ENCODE measurements at places on chromosomes 13 and 19.
A peak's percentile ranks its signal among the peaks of the same experiment; 100 is the strongest.

DNA sequence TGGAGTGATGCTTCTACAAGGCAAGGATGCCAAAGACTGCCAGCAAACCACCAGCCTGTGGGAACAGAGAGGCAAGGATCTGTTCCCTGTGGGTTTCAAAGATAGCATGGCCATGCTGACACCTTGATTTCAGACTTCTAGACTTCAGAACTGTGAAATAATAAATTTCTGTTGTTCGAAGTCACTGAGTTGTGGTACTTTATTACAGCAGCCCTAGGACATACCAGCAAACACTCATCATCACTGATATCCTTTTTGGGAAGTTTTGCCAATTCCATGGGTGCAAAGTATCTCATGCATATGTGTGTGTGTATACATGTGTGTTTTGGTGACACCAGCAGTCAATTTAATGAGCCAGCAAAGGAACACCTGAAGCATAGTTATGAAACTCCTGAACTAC lies 21.0 kb downstream of the LMO7 start:
- DNase-seq = no peak

GRCh38 chr13:73480779-73481559 lies 422.2 kb downstream of the KLF5 start:
- DNase-seq = no peak

GRCh38 chr13:65532231-65532630 lies 1697.9 kb downstream of the PCDH9 start:
- DNase-seq = no peak

DNA sequence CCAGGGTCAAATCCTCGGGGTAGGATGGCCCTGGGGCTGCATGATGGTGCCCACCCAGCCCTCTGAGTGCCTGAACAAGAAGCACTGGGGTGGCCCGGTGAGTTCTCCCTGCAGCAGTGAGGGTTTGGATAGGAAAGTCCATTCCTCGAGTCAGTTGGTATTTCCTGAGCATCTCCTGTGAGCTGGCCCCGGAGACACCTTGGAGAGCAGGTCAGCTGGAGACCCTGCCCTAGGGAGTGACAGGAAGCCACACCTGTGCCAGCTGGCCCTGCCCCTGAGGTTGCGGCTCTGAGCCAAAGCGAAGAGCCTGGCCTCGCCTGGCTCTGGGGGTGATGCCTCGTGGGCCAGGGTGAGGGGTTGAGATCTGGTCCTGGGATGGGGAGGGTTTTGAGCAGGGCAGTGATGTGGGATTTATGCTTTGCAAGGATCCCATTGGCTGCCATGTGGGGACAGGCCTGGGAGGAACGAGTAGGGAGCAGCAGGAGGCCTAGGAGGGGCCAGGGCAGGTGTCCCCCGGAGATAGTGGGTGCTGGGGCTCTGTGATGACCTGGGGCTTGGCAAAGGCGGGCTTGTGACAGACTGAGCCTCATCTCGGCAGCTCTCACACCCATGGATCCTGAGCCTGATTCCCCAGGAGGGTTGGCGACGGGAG lies 16.0 kb downstream of the CRTC1 start:
- DNase-seq = no peak

DNA sequence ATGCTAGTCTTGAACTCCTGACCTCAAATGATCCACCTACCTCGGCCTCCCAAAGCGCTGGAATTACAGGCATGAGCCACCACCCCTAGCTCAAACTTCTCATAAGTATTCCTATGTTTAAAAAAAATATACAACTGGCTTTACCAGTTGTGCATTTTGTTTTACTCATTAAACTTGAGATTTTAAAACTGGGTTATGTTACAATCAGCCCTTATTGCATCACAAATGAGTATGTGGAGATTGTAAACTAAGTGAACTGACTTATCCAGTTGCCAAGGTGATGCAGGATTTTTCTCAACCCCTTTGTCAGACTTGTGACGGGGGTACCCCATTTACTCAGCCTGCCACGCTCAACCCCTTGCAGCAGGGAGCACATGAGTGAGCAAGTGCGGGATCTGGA lies 14.4 kb upstream of the GTF2F2 start:
- no peak for DNase-seq

DNA sequence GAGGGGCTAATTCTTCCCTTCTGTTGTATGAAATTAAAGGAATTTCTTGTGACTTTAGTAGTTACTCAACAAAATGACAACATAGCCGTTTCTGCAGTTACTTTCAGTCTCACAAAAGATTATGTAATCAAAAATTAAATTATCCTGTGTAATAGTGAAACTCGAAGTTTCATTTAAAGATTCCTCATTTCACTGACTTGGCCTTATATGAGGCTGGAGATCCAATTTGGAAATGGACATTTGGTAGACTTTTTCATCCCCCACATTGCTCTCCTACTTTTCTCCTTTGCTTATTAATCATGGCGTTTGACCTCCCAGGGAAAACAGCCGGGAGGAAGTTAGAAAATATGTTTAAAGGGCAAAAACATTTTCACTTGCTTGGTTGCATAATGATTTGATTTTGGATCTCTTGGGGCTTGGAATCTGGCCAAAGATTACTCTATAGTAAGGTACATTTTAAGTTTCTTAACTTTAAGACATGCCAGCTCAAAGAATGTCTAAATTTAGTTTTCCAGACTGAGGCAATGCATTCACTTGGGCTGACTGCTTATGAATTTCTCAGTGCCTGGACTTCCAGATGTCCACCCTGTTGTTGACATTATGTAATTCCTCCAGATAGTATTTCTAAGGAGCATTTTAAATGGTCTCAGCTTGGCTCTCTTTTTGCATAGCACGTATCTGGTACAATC lies 1364.9 kb upstream of the MIR17HG start:
- no peak for DNase-seq

DNA sequence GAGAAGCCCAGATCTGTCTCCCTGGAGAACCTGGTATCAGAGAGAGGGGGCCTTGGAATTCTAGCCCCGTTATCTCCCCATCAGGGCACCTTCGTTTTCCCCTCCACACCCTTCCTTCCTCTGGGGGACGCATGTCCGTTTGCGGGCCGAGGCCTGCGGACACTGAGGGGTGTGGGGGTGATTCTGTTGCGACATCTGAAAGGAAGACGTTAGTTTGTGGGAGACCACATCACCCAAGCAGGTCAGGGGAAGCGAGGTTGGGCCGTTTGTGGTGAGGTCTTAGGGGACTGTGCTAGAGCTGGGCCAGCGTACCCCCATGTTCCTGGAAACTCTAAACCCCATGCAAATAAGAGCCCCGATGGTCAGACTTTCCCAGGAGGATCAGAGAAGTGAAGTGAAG lies 3.7 kb upstream of the HSH2D start:
- DNase-seq = no peak

DNA sequence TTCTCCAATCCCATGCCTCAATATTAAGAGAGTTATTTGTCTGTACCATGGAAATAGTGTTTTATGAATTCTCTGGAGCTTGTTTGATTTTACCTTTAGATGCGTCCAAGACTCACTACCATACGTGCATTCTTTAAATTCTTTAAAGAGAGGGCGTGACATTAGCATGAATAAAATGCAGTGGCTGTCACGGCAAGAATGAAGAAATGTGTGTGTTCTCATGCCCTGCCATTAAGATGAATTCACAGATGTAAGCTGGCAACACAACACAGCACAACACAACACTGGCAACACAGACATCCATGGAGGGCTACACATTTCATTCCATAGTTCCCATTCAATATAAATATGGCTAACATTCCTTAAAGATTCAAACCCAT lies 213.4 kb downstream of the ENOX1 start:
- DNase-seq = no peak

DNA sequence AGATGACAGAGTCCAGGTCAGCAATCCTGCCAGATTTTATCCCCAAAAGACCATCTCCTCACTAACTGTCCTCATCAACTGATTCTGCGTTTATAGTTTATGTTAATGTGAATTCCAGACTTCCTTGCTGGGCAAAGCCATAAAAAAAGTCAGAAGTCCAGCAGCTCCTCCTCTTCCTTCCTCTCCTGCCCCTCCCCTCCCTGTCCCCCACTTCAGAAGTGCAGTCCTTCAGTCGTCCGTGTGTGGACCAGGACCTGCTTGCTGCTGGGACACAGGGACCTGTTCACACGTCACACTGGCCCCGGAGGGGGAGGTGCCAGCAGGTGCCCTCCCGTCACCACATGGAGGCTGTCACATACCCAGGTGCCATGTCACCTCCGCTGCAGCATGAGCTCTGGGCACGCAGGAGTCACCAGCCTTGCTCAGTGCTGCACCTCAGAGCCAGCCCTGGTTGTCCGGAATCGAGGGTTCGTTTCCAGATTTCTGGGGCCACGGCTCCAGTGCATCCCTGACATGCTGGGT lies 4.0 kb upstream of the MCF2L start:
- no peak for DNase-seq

DNA sequence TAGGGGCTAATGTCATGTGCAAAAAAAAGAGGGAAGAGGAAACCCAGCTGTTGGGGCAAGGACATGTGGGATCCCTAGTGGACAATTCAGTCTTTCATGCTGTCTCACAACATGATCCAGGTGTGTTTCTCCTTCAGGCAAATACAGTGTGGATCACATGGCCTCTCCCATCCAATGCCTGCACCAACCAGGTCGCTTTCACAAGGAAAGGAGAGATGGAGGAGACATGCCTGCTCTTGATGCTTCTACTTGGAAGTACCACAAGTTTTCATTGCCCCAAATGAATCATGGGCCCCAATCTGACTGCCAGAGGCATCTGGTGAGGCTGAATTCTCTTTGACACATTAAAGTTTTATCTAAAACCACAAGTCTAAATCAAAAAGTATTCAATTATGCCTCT lies 82.1 kb downstream of the DLEU7 start:
- DNase-seq = no peak

DNA sequence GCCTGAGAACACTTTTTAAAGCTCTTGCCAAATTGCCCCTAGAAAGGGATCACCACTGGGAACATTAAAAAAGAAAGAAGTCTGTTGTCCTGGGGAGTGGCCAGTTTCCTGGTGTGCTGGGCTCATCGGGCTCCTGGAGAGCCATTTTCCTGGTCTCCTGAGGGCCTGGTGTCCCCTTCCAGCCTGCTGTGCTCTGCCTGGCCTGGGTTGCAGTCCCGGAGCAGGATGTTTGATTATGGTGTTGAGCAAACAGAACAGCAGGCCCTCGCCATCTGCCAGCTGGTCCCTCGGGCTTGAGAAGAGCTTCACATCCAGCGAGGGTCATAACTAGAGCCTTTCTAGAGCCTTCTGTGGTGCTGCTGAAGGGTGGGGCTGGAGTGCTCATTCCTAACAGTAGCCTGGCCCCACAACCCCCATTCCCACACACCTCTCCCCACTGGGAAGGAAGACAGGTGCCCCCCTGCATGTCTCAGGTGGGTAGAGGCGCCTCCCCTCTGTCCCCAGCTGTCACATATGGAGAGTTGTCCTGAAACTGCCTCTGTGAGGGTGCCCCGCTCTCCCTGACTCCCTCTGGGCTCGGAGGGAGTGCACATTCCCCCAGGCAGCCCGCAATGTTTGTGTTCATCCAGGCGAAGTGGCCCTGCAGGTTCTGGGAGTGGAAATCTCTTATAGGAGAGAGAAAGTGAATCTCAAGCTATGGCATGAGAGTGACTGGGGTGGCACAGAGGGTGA lies 151.1 kb downstream of the SIPA1L3 start:
- DNase-seq = no peak

GRCh38 chr13:59658738-59659330 lies 504.9 kb downstream of the DIAPH3 start:
- no peak for DNase-seq

DNA sequence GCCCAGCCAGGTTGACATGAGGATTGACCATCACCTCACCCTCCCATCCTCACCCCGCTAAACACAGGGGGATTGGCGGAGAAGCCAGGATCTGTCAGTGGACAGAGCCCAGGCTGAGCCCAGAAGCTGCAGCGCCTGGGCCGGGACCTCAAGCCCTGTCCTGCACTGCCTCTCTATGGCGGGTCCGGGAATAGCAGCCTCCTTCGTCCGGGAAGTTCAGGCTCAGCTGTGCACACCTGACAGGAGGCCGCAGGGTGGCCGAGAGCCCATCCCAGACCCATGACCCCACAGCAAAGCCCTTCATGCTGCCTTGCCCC lies 67.8 kb downstream of the SPACA7 start:
- peak; percentile 67 for DNase-seq

GRCh38 chr19:39254531-39255345 lies 6.1 kb upstream of the IFNL4 start:
- no peak for DNase-seq

- DNase-seq = no peak
Observed at GRCh38 chr13:72864142-72865011, 82.4 kb downstream of the PIBF1 start.

GRCh38 chr19:36152352-36153091 lies at the start of gene COX7A1:
Gene COX7A1 (minus strand): TSS chr19:36152447. CDS start chr19:36152407, 40 bp downstream.
- DNase-seq = no peak

DNA sequence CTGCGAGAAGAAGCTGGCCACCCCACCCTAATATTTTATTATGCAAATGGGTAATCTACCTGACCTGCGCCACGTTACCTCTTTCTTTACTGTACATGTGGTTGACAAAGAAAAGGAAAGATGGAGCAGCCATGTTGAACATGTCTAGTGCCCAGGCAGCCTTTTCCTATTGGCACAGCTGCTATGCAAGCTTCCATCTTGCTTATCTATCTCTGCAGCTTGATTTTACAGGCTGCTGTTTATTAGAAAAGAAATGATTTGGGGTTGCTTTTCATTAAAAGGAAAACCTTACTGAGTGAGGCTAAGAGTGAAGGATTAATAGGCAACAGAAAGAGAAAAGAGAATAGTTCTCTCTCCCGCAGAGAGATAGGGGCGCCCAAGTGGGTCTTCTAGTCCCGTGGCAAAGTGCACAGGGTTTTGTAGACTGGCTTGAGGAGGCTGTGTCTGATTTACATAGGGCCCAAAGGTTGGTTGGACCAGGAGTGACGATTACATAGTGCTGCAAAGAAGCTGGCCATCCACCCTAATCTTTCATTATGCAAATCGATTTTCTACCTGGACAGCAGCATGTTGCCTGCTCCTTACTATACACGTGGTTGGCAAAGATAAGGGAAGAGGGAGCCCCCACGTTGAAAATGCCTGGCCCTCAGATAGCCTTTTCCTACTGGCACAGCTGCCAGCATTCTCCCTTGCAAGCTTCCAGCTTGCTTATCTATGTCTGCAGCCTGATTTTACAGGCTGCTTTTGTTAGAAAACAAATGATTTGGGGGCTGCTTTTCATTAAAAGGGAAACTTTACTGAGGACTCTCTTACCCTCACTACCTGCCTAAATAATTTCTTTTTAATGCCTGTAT lies 28.3 kb downstream of the OR10H4 start:
- DNase-seq = no peak

DNA sequence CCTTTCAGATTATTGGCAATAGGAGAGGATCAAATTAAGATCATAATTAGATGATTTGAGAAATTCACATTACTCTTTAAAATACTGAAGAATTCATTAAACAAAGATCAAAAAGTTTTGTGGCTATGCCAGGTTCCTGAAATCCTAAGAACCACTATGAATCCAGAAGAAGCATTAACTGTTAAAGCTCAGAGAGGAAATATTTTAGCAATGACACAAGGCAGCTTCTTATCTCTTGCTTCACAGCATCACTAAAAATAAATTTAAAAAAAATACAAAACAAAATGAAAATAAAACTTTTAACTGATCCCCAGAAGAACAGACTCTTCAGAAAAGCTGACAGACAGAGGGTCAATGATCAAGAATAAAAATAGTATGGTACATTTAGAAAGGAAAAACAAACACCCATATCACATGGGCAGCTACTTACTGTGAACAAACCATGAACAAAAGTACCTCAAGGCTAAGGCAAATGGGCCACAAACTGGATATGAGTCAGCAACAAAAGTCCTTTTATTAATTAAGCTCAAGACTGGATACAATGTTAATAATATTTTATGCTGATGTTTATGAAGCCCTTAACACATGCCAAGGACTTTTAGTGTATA lies 19.6 kb downstream of the RNF6 start:
- DNase-seq = no peak

GRCh38 chr19:13163609-13164342 lies 13.6 kb downstream of the IER2 start:
- DNase-seq = peak; percentile 74

GRCh38 chr19:17398902-17399527 lies 5.0 kb upstream of the CCDC194 start:
- DNase-seq = no peak
